ENCODE measurements at places on chromosomes 7 and 10.

GRCh38 chr10:98916526-98917125 lies 319.0 kb downstream of the HPSE2 start:
- DNase-seq = no peak

GRCh38 chr7:113918946-113919345 lies at the start of gene PPP1R3A:
PPP1R3A (minus strand) TSS chr7:113919009; CDS start chr7:113918996, 13 bp downstream.
- no peak for DNase-seq

GRCh38 chr7:85186521-85187241 lies at the start of gene SEMA3D:
SEMA3D (minus strand) TSS chr7:85187056; CDS start chr7:85121891, 65,165 bp downstream.
- no peak for DNase-seq

GRCh38 chr10:129832573-129833467 lies 131.3 kb downstream of the EBF3 start:
- DNase-seq = no peak

- DNase-seq = no peak
Observed at GRCh38 chr7:133207687-133208086, 45.2 kb upstream of the EXOC4 start.

DNA sequence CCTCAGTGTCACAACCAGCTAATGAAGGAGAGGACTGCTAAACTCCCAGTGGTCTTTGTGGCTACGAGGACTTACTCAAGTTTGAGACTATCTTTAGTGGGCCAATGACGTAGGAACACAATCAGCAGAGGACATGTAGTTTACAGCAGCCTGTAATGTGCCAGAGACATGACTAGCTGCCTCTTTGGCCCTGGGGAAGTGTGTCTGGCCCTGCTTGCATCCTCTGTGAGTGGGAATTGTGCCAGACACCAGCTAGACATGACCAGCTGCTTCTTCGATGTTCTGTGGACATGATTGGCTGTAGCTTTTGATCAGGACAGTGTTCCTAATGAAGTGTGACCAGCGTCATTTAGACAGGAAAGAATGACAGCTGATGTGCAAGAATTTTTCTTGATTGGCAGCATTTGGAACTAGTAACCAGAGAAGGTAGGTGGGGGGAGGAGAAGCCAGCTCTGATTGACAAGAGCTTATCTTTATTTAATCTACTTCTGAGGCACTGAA lies 141.7 kb downstream of the AUTS2 start:
- DNase-seq = no peak

DNA sequence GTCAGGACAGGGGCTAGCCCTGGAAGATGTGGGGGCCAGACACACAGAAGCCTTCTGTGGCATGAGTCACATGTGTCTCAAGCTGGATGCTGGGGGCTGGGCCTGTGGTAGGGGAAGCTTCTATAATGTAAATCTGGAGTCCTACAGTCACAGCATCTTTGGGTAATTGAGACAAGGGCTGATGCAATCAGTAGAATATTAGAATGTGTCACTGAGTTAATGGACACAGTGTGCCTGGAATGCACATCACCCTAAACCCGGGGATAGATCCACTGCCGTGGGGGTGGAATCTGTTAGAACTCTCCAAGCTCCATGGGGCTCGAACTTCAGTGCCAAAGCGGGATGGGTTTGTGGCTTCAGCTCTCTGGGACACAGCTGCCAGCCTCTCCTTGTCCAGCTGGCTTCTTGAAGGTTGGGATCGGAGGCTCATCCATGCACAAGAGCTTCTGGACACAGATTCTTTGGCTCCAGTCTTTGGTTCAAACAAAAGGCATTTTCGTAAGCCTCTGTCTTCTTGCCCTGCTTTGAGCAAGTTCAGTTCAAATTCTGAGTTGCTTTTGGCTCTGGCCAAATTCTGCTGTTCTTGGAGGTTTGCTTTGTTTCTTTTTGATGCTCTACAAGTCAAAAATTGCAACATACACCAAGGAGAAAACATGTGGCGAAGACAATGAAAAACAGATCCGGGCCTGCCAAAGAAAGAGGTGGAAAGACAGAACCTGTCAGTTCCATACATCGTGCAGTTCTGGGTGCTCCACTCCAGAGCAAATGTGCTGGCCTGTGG lies 194.8 kb upstream of the ZNF32 start:
- DNase-seq = no peak

- no peak for DNase-seq
Observed at GRCh38 chr7:96484091-96484490, 162.2 kb upstream of the SLC25A13 start.

- DNase-seq = no peak
Observed at GRCh38 chr10:12489357-12489756, 140.0 kb downstream of the CAMK1D start.

GRCh38 chr7:108809356-108809755 lies 239.7 kb downstream of the DNAJB9 start:
- DNase-seq = no peak

DNA sequence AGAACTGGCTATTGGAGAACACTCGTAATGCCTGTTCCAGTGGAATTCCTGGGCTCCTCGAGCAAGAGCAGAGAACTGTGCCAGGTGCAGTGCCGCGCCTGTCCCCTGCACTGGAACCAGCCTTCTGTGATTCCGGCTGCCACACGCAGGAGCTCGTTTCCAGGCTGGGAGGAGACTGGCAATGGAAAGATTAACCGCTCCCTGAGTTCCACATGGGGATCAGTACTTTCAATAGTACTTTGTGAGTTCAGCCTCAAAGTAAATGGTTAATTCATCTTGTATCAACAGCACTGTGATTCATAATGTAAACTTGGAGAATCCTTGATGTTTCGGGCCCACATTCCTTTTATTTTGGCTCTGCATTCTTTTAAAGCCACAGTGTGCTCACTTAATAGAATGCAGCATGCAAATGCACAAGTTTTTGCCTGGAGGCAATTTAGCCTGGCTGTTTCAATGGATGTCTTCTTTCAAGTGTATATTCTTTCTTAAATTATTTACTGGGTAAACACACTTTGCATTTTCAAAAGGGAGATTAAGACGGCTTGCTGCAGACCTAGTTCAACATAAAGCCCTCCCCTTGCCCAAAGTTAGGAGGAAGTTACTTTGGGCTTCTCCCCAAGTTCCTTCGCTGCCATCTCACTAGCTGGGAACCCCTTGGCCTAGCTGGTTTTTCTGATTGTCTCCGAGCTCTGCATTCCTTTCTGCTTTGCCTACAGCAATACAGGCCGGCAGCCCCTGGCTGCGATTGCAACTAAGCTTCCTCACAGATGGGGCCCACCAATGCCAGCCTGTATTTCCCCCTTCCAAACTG lies 138.1 kb upstream of the TCF7L2 start:
- no peak for DNase-seq

DNA sequence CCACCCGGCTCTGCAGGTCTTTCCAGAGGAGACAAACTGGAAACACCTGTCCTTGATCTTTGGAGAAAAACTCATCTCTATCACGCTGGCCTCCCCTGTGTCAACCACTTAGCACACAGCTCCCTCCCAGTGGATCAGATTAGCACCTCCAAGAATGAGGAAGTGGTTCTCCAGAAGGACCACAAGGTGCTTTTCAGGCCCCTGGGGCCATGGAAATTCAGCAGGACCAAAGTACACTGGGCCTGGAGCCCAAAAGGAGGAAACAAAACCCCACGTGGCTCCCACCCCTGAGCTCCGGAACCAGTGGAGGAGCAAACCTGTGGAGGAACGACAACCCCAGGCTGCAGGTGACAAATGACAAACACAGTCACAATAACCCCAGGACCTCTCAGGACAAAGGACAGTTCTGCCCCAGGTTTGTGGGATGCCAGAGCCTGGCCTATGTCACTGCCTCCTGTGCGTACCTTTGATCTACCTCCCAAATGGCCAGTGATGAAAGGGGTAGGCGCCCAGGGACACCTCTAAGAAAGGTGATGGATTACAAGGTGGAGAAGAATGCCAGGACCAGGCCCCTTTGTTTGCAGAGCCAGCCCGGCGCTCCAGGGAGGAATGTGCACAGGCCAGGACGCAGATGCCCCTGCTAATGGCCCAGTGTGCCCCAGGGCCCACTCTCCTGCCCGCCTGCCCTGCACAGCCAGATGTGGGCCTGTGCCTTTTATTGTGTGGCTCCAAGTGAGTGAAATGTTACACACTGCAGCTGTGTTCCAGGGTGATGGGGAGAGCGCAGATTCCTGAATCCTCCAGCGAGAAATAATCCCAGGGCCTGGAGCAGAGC lies 5.7 kb downstream of the TNS3 start:
- no peak for DNase-seq

DNA sequence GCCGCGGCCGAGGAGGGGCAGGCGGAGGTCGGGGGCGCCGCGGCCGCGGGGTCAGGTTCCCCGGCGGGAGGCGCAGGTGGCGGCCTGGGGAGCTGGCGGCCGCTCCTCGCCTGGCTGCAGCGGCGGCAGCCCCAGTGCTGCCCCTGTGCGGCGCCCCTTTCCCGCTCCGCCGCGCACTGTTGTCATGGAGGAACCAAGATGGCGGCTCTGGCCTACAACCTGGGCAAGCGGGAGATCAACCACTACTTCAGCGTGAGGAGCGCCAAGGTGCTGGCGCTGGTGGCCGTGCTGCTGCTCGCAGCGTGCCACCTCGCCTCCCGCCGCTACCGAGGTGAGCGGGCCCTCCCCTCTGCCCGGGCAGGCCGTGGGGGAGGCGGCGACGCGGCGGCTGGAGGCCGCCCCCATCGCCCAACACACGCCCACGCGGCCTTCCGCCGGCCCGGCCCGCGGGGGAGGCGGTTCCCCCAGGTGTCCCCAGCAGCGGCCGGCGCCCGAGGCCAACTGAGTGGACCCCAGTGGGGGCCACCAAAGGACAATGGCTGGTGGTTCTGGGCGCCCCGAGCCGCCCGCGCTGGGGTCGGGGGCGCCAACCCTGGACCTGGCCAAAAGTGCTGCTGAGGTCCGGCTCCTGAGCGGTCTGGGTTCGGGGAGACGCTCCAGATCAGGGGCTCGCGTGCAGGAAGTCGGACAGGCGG lies 425 bp downstream of the CASD1 start:
- peak; percentile 64 for DNase-seq

GRCh38 chr10:105073999-105074398 lies 432.9 kb downstream of the SORCS3 start:
- DNase-seq = no peak

DNA sequence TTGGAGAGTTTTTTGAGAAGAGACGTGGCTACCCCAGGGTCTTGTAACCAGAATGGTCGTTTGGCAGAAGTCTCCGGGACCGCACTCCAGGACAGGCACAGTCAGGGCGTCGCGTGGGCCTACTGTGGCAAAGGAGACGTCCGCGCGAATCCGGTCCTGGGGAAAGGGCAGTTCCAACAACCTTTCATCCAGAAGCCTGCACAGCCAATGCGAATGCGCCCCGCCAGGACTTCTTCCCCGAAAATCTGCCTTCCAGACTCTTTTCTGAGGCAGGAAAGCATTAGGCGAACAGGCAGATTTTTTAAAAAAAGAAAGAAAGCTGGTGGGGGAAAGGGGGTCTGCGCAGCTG lies 2.0 kb downstream of the HPSE2 start:
- DNase-seq = no peak

DNA sequence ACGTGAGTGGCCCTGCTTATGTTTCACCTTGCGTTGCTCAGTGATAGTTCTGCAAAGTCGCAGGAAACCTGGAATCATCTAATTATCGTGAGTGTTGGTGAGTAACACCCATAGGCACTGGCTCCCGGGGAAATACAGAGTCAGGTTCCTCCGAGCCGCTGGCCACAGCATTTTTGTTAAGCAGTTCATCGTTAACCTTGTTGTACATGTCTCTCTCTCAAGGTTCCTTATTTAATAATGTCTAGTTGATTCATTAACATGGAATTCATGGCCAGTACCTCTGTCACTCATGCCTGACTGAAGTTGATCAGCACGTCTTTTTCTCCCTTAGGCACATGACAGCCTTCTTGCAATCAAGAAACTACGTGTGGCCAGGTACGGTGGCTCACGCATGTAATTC lies 3.1 kb upstream of the ZFAND2A start:
- DNase-seq = no peak

DNA sequence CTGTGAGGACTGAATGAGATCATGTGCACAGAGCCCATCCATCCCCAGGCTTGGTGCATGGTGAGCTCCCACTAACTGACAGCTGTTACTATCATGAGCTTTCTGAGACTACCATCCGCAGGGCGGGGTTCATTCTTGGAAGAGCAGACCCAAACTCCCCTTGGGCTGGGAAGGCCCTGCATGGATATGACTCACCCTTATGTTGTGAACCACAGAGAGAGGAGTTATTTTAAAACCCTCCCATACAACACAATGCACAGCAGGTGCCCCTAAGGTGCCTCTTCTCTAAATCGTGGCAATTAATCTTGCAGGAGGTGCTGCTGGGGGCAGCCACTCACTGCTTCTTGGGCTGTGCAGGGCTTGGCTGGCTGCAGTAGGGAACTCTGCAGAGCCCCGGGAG lies 219.1 kb downstream of the GFRA1 start:
- DNase-seq = no peak

- DNase-seq = no peak
Observed at GRCh38 chr7:138369797-138370196, 90.3 kb upstream of the TRIM24 start.

DNA sequence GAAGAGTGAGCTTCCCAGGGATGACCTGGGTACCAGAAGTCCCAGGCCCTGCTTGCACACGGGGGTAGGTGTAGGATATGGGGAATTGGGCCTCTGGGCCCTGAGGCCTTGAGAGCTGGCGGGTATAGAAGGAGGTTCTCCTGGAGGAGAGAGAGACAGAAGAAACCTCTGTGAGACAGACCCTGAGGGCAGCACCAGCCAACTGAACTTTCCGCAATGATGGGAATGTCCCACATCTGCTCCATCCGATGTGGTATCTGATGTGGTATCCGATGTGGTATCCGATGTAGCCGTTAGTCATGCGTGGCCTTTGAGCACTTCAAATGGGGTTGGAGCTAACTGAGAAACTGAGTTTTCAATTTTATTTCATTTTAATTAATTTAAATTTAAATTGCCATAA lies 30.6 kb upstream of the PLEKHA1 start:
- no peak for DNase-seq

DNA sequence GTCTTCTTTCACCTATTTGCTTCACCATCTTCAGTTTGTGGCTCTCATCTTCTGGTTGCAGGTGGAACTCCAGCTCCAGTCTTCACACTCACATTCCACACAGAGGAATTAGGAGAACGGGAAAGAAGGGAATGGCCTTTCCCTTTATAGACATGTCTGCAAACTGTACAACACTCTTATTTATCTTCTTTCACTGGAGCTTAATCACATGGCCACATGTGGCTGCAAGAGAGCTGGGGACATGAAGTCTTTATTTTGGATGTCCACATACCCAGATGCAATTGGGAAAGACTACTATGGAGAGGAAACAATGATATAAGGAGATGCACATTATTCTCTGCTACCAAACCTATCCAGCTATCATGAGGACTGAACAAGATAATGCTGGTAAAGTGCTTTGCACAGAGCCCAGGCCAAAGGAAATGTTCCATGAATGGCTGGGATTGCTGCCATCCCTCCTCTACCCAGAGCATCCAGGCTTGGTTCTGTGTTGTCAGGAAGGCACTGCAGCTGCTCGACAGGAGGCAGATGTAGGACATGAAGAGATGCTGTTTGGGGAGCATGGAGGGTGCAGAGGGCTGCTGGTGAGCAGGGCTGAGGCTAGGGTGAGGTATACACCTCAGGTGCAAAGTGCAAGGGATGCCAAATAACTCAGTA lies 183.8 kb upstream of the TBX20 start:
- DNase-seq = no peak
